ENCODE measurements at places on chromosomes 5 and 9.

GRCh38 chr9:6924988-6925563 is 167.3 kb downstream of the KDM4C start:
- no peak for DNase-seq

GRCh38 chr9:96217754-96218693 is 84.0 kb downstream of the HSD17B3 start:
- DNase-seq: peak; percentile 77

- DNase-seq: no peak
Observed at GRCh38 chr9:130201399-130201873, 29.2 kb downstream of the NCS1 start.

DNA sequence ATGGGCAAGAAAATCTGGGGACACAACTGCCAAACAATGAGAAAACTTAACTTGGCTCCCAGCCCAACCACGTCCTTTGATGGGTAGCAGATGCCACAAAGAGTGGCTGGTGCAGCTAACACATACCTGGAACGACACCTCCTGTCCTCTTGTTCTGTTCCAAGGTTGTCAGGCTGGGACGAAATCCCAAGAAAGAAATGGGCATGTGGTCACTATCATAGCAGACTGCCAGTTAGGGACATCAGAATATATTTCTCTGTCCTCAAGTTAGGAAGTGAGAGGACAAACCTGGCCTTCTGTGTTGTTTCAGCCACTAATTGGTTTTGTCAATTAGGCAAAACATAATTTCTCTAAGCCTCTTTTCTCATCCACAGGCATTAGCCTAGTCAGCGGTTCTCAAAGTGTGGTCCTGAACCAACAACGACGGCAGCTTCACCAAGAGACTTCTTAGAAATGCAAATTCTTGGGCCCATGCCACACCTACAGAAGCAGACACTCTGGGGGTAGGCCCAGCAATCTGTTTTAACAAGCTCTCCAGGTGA is 63.4 kb downstream of the RAPGEF1 start:
- no peak for DNase-seq

DNA sequence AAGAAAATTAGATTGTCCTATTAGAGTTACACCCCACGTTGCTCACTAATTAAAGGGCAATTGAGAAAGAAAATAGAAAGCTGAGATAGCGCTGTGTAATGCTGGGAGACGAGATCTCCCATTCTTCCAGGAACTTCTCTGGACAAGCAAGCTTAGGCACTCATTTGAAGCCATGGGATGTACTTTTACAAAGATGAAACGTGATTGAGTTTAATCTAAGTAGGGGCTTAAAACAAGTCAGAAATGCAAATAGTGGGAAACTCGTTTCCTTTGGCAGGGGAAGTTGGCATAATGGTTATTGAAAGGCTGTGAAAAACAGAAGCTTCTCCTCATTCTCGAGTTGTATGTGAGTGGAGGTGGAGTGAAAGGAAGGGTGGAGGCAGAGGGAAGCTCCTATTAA is 3.7 kb downstream of the PRDM6 start:
- no peak for DNase-seq

GRCh38 chr9:77176686-77177142 is 620 bp upstream of the VPS13A start:
- DNase-seq: no peak

DNA sequence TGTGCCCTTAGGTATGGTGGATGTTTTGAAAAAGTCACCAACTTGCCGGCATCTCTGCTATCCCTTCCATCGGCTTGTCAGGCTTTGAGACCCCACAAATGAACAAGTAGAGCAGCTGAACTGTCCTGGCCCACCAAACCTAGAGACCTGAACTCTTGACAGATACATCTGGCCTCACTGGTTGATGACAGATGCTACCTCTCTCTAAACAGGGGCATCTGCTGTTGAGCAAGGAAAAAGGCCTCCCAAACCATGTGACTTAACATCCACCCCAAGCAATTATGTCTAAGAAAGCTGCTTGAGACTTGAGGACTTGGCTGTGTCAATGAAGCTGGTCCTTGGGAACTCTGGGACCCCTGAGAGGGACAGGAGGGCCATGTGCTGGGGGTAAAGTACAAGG is 2.3 kb downstream of the CCNI2 start:
- no peak for DNase-seq

- DNase-seq: no peak
Observed at GRCh38 chr9:131346559-131346958, 47.3 kb upstream of the PRRC2B start.

- DNase-seq: no peak
Observed at GRCh38 chr5:5156471-5157082, 16.4 kb downstream of the ADAMTS16 start.

- no peak for DNase-seq
Observed at GRCh38 chr5:17492770-17493169, 5.3 kb upstream of the TAF11L2 start.

- no peak for DNase-seq
Observed at GRCh38 chr9:76626980-76627379, 137.3 kb upstream of the PCA3 start.

- no peak for DNase-seq
Observed at GRCh38 chr5:171907725-171908343, 98.6 kb downstream of the FBXW11 start.

GRCh38 chr9:134601764-134602163 is 39.8 kb upstream of the COL5A1 start:
- no peak for DNase-seq

DNA sequence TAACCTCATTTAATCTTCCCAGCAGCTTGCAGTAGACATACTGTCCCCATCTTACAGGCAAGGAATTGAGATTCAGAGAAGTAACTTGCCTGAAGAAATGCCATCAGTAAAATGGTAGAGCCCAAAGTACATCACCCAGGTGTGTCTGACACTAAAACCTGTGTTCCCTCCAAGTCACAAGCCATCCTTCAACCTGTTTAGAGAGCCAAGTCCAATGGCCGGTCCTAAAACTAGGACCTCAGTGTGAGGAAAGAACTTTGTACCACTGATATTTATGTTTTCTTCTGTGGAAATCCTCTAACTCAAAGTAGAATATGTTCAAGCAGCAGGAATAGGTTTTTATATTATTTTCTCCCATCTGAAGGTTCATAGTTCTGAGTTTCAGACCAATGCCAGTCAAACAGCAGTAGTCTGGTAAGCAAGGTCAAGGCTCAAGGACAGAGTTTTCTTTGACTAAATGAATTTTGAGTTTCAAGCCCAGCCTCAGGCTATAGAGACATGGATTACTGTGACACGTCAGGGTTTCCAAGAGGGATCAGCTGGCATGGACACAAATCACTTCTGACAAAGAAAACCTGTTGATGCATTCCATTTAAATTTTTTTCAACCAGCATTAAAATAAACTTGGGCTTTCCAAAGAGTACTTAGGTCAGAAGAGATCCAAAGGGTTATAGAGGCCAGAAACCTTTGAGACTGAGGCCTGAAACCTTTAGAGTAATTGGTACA is 80.9 kb upstream of the PLPP6 start:
- no peak for DNase-seq

GRCh38 chr5:133274597-133274935 is 222.8 kb downstream of the HSPA4 start:
- DNase-seq: no peak

DNA sequence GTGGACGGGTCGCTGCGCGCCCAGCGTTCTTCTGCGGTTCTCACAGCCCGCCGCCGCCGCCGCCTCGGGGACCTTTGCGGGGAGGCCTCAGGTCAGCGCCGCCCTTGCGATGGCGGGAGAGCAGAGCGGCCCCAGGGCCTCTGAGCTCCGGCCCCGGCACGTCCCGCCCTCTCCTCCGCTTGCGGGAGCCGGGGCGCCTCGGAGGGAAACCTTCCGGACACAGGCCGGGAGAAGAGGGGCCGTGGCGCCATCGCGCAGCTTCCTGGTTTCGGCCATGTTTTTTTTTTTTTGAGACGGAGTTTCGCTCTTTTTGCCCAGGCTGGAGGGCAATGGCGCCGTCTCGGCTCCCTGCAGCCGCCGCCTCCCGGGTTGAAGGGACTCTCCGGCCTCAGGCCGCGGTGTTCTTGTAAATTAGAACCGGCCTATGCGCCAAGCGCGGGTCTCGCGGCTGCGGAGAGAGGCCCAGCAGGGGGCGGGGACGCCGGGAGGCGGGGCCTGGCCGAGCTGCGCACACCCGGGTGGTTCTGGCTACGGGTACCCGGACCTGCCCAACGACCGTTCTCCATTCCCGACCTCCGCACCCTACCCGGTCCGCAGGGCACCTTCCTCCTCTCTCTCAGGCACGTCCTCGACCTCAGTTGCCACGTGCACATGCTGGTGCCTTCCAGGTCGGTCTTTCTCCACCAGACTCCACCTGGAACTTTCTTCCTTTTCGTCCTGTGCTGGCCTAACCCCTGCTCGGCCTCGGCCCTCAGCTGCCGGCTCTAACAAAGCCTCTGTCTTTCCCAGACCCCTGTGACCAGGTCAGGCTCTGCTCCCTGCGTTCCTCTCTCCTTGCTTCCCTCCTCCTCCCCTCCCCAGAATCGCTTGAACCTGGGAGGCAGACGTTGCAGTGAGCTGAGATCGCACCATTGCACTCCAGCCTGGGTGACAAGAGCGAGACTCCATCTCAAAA is 28.8 kb upstream of the MGAT1 start:
- DNase-seq: peak; percentile 92

DNA sequence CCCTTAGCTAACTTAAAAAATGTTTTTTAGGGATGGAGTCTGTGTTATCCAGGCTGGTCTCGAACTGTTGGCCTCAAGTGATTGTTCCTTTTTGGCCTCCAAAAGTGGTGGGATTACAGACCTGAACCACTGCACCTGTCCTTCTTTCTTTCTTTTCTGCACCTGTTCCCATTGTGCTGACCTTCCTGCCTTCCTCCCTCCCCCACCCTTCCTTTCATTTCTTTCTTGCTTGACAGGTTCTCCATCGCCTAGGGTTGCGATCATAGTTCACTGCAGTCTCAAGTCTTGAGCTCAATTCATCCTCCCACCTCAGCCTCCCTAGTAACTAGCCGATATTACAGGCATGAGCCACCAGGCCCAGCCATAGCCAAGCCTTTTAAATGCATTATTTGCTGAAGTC is 20.6 kb downstream of the JMY start:
- no peak for DNase-seq

DNA sequence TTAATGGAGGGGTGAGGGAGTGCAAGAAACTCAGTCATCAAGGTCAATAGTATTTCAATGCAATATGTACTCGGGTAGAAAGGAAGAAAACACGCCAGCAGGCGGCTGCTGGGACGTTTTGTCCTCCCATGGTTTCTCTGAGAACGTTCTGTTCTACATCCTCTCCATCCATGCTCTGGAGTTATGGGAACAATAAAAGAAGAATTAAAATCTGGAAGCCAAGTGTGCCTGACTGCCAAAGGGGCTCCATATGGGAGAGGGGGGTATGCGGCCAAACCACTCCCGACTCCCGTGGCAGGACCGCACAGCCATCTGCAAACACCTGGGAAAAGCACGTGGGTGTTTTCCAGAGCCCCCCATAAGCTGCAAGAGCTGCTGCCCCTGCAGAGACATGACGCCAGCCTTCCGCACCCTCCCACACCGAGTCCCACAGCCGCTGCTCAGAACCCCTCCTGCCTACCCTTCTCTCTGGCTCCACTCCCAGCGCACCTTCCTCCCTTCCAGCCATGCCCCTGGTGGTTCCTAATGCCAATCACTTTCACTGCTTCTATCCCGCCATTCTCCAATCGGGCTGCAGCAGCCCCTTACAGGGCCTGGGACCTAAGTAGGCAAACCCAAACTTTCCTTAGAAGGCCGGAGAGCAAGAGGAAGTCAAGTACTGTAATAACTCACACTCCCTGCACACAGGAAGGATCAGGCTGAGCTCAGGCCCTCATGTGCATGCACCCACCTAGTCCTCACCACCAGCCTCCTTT is 241.6 kb downstream of the SYK start:
- no peak for DNase-seq

DNA sequence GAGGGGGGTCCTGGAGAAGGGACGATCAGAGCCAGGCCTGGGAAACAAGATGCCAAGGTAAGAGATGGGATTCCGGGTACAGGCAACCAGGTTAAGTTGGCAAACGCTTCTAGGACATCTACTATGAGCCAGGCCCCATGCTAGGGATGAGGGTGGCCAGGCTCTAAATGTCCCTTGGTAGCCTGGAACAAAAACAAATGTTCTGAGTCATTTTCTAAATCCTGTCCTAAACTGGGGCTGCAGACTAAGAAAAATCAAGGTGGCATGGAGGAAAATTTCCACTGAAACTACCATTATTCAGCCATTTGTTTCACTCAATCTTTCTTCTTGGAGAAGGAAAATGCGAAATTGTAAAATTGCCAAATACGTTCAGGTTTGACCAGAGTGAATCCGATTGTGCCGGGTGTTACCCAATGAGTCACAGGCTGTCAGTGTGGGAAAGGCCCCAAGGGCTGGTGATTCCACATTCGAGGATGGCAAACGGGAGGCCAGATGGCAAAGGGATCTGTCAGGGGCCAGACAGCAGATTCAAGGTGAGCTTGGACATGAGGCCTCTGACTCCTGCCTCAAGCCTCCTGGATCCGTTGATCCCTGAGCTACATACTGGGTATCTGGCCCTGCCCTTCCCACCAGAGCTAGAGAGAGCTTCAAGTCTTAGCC is 57.6 kb downstream of the PAX5 start:
- no peak for DNase-seq

DNA sequence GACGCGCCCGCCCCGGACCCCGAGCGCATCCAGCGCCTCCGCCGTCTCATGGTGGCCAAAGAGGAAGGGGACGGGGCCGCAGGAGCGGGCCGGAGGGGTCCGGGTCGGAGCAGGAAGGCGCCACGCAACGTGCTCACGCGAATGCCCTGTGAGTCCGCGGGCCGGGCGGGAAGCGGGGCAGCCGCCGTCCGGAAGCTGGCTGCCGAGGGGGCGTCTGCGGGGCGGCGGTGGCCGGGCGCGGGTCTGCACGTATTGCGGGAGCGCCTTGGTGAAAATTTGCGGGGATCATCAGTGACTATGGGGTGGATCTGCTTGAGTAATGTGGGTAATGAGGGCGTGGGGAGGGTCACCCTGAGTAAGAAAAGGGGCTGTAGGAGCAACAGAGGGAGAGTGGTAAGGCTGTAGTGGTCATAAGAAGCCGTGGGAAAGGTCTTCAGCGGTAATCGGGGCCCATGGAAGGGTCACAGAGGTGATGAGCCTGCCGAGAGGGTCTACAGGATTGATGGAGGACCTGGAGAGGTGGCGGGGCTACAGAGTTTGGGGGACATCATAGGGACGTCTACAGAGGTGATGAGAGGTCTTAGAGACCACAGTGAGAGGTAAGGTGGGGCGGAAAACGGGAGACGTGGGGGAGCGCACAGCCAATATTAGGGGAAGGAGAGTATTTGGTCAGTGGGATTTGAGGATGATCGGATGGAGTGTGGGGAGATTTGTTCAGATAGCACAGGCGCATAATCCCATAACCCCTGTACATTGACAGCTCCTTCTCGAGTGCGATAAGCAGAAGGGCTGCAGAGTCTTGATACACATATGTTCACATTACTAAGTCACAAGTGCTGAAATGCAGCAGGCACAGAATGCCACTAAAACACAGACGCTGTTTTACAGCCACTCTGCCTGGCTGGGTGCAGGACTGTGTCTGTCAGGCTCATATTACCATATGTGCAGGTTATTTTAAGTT is 819 bp downstream of the LSM11 start:
- peak; percentile 64 for DNase-seq
